ENCODE measurements at places on chromosomes 6 and 20. TPM values are rescaled to one million over a fixed set of nuclear protein-coding genes. Genes with fewer than 3 reads are reported as not detected.

WFDC10B gene
- not detected for total RNA-seq

ARMC2 gene
- 3.5 TPM for total RNA-seq

SNPH gene
- 3.2 TPM for total RNA-seq

PDE7B gene
- total RNA-seq: 0.50 TPM

HCRTR2 gene
- not detected for total RNA-seq

EEF1A2 gene
- total RNA-seq: 0.27 TPM

CENPW gene
- 62.5 TPM for total RNA-seq

DEFB126 gene
- not detected for total RNA-seq

PTPRA gene
- 43.0 TPM for total RNA-seq

DZANK1 gene
- 1.9 TPM for total RNA-seq

ZNF217 gene
- 59.0 TPM for total RNA-seq

SESN1 gene
- 8.7 TPM for total RNA-seq

BPIFB2 gene
- total RNA-seq: not detected

ANKEF1 gene
- 3.5 TPM for total RNA-seq

PYGB gene
- total RNA-seq: 30.3 TPM

RIN2 gene
- not detected for total RNA-seq

ZNF165 gene
- 4.3 TPM for total RNA-seq

PROKR2 gene
- not detected for total RNA-seq

RSPO3 gene
- total RNA-seq: not detected

ELOVL2 gene
- total RNA-seq: not detected

UNC93A gene
- not detected for total RNA-seq

ENPP4 gene
- 8.6 TPM for total RNA-seq

FAM83D gene
- 14.2 TPM for total RNA-seq

PLN gene
- not detected for total RNA-seq

CPNE1 gene
- 290 TPM for total RNA-seq

RING1 gene
- 35.8 TPM for total RNA-seq

RAB32 gene
- total RNA-seq: not detected

ERVFRD-1 gene
- not detected for total RNA-seq

CCNC gene
- 80.5 TPM for total RNA-seq

TSPO2 gene
- total RNA-seq: not detected

CTAGE9 gene
- not detected for total RNA-seq

SLC44A4 gene
- total RNA-seq: not detected

TTK gene
- 36.0 TPM for total RNA-seq

C2 gene
- total RNA-seq: 0.42 TPM
